Hepatic stellate cell (primary cell): ENCODE measurements at places on chromosomes 16 and 17.

- DNase-seq, result no peak
Observed at GRCh38 chr16:55555436-55555835, 11.0 kb upstream of the CAPNS2 start.

GRCh38 chr17:7704601-7705268 lies at the start of gene EFNB3:
Gene EFNB3, plus strand, starts transcription at chr17:7705202. Its CDS starts 397 bp downstream, at chr17:7705599.
- DNase-seq, result peak; percentile 53

- DNase-seq, result no peak
Observed at GRCh38 chr17:73020110-73020509, 72.4 kb downstream of the SLC39A11 start.

- no peak for DNase-seq
Observed at GRCh38 chr17:77772461-77772897, 186.0 kb upstream of the TNRC6C start.
